ENCODE measurements at places on chromosomes 1 and 21.

GRCh38 chr1:119007670-119008482, 19.7 kb upstream of the TBX15 start:
- DNase-seq, result no peak

DNA sequence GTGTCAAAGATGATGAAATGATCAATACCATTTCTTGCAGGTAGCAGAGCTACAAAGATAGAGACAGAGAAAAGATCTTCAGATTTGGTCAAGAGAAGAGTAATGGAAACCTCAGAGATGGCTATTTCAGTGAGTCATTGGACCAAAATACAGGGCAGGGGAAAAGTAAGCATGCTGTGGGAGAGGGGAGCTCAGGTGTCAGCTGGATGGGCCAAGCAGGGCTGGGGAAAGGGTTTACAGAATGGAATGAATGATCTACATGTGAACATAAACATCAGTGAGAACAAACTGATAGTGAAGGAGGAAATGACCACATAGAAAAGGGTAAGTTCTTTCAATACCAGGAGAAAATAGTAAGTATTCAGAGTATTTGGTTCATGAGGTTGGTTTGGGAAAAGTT, 61.4 kb upstream of the CNN3 start:
- no peak for DNase-seq

- DNase-seq, result no peak
These were observed 123.6 kb upstream of the KCNJ15 start for GRCh38 chr21:38133240-38133639.

DNA sequence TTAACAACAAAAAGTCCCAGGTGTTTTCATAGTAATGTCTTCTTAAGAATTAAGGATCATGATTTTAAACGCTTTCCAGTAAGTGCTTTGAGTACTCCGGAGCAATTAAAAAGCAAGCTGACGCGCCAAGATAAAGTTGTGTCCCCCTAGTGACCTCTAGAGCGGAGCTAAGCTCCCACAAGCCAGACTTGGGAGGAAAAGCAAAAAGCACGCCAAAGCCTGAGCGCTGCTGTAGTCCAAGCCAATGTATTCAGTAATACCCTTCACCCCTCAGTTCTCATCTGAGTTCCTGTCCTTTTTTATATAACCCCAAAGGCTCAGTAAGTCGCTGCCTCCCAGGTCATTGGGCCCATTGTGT, 3.5 kb upstream of the SLC44A5 start:
- no peak for DNase-seq

- no peak for DNase-seq
These were observed 54.8 kb downstream of the TRIM11 start for GRCh38 chr1:228351850-228352249.

DNA sequence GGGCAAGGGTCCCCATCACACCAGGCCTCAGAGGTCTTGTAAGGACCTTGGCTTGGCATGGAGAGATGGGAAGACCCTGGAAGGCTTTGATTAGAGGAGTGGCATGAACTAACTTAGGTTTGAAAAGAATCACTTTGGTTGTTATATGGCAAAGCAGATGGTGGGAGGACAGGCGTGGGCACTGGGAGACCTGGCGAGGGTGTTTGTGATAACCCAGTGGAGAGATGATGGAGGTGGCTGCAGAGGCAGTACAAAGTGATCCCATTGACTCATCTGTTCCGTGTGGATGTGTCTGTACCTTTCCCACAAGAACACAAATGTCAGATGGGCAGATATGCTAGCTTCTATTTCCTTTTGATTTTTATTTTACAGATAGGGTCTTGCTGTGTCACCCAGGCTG, 168.3 kb downstream of the SLC35F3 start:
- DNase-seq, result no peak

- DNase-seq, result no peak
These were observed 187.3 kb downstream of the ATP6V1G3 start for GRCh38 chr1:198352975-198353695.

- no peak for DNase-seq
These were observed 28.5 kb downstream of the CCDC185 start for GRCh38 chr1:223421676-223422075.

DNA sequence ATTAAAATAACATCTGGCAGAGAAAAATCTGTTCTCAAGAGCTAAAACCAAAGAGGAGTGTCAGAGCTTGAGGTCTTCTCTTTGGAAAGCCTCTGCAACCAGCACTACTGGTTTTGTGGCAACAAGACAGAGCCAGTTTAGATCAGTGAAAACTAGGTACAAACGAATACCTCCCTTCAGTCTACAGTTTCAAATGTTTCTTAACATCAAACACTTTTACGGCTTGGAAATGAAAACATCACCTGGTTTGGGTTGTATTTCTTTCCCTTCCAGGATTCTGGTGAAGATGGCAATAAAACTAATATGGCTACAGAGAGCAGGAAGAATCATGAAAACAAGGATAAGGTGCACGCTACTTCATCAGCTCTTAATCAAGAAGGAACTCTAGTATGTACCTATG, 339.4 kb upstream of the ESRRG start:
- no peak for DNase-seq

DNA sequence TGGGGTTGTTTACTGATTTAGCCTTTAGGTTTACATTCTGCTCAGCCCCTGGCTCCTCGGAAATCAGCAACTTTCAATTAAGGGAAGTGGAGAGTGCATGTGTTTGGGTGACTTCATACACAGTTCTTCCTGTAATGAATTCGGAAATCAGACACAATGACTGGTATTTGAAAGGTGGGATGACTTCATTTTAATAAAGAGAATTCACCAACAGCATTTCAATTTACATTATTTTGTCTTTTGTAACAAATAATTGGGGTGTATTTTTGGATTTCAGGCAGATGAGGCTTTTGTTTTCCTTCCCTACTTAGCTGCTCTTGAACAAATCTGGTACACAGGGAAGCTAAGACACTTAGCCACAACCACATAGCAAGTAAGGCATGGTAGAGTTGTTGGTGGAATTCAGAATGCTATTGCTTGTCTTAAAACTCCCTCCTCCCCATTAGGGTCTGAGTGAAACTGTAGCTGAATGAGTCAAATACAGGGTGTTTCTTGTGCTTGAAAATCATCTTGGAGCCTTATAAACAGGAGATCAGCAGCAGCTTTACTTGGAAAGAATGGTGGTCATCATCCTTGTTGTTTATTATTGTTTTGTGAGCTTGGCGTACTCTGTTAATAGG, 917 bp downstream of the STX12 start:
- no peak for DNase-seq

Measured in stimulated activated CD4-positive, alpha-beta T cell treated with anti-CD3 and anti-CD28 coated beads, Interleukin-1b, Interleukin-23, amount 100 ng/mL, for 48 hours (primary cell).